Parietal lobe (tissue), 2 donors: ENCODE measurements at places on chromosomes 4 and X. TPM values are rescaled to one million over a fixed set of nuclear protein-coding genes. Genes with fewer than 3 reads are reported as not detected.

SMR3B gene
- not detected for total RNA-seq

DDX53 gene
- not detected for total RNA-seq

KLF8 gene
- total RNA-seq = 32.6 TPM

MSANTD1 gene
- total RNA-seq = 11.0 TPM

HSFX2 gene
- 1.9 TPM for total RNA-seq

HDAC8 gene
- 86.7 TPM for total RNA-seq
